ENCODE measurements at places on chromosomes 4 and X.
A peak's percentile ranks its signal among the peaks of the same experiment; 100 is the strongest.

- DNase-seq = no peak
Measured at GRCh38 chrX:2733286-2733685, 18.6 kb upstream of the XG start.

- no peak for DNase-seq
Measured at GRCh38 chrX:71941776-71942175, 31.1 kb downstream of the NHSL2 start.

- peak; percentile 87 for DNase-seq
Measured at GRCh38 chrX:9562851-9563250, 98.0 kb downstream of the TBL1X start.

- no peak for DNase-seq
Measured at GRCh38 chrX:86192827-86193226, 44.6 kb downstream of the DACH2 start.

DNA sequence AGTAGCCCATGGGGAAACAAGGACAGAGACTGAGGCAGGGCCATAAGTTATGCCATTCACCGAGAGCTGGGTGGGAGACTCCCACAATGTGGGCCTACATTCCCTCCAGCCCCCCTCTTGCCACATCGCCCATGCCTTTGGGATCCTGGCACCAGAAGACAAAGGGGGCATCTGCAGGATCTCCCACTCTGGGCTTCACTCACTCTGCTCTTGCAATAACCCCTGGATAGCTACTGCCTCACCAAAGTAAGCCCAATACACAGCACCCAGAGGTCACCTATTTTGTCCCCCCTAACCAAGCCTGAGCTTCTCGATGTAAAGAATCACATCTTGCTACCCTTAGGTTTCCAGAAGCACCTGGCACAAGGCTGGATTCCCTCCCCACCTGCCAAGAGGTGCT lies 741 bp upstream of the RTL5 start:
- no peak for DNase-seq

DNA sequence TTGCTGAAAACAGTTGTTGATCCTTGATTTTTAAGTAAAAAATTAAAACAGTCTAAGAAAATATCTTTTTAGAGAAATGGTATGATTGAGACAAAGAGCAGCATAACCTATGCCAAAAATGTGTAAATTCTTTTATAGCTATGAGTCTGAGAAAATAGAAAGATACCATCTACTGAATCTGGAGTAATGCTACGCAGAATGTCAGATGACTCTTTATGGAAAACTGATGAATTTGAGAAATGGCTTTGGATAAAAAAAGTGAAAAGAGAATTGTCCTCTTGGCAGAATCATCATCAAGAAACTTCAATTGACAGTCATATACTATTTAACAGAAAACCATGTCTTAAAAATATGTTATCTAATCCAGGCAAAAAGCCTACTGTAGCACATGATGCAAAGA lies 183.1 kb downstream of the FAT4 start:
- no peak for DNase-seq

DNA sequence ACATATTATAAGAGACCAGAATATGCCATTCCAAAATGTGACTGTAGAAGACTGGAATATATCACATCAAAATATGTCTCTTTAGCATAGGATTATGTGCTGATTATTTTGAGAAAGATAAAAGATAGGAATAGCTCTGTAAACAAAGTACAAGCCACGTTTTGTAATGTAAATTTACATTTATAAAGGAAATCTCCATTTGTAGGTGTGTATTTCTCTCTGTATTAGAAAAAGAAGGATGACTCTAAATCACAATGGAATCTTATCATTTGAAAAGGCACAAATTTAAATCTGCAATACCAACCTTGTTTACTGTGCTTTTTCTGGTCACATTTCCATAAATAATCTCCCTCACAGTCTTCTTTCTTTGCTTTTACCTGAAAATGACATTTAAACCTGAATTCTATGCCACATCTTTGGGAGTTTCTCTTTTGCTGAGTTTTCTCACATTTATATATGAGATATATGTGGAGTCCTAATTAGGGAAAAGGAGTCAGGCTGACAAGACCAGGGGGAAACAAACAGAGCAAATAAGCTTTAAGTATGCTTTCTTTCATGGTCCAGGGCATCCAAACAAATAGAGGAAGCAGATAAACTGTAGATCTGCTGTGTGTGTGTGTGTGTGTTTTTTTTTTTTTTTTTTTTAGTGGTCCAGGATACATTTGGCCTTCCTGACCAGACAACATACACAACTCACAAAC lies 244.0 kb downstream of the CPXCR1 start:
- DNase-seq = no peak

GRCh38 chr4:181796502-181796901 lies 446.7 kb upstream of the TENM3 start:
- DNase-seq = no peak

- DNase-seq = peak; percentile 4
Measured at GRCh38 chrX:25721564-25721963, 416.6 kb upstream of the MAGEB18 start.

DNA sequence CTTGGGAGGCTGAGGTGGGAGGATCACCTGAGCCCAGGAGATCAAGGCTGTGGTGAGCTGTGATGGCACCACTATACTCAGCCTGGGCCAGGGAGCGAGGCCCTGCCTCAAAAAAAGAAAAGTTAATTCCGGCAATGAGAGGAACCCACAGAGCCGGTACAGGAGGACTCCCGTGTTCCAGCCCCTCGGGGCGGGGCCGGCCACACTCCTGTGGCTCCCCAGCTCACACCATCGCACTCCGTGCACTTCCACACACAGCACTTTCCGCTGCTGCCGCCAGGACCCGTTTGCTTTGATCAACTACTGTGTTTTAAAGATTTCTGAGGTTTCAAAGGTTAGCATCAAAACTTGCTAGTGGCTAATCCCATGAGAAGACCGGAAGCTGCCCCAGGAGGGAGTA lies 171.7 kb downstream of the AFAP1 start:
- no peak for DNase-seq

GRCh38 chr4:24274381-24274941 lies 309.9 kb downstream of the DHX15 start:
- DNase-seq = no peak
